ENCODE measurements at places on chromosomes 5 and 9. TPM values are rescaled to one million over a fixed set of nuclear protein-coding genes. Genes with fewer than 3 reads are reported as not detected.

Gene RLN1
- total RNA-seq = 0.44 TPM

- peak; percentile 56 for DNase-seq
Observed at GRCh38 chr5:39714036-39714698, 289.4 kb upstream of the DAB2 start.

- no peak for DNase-seq
Observed at GRCh38 chr9:2180154-2180553, 165.0 kb downstream of the SMARCA2 start.

GRCh38 chr9:16664211-16664610 is 206.3 kb downstream of the BNC2 start:
- no peak for DNase-seq

Gene PCDHGB2
- 1.00 TPM for total RNA-seq

GRCh38 chr5:125528881-125529280 is 782.4 kb upstream of the ZNF608 start:
- no peak for DNase-seq

DNA sequence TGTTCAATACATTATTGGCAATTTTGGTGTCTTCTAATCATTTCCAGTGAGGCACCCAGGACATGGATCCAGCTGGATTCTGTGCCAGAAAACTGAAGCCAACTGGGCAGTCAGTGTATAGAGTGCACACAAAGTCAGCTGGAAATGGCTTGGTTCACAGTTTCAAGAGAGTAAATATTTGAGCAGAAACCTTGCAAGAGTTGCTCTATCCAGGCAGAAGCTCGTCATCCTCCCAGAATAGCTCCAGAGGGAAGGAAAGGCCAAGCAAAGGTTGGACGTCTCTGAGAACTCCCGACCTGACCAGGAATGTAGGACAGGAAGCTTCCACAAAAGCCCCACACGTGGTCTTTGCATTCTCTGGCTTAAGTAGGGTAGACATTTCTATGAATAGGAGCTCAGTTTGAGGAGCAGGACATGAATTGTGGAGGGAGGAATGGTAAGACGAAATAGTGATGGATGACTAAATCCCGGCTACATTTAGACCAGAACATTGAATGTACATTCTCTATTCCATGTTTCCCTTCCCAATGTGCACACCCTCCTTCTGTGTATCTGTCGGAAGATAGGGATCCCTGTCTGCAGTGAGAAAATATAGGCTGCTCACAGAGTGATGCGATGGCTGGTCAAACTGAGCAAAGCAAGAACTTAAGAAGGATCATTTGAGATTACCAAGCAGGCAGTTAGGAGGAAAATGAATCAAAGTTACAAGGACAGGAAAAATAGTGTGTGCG is 72.7 kb upstream of the FCN2 start:
- DNase-seq = no peak

GRCh38 chr9:20568400-20568799 is 53.9 kb downstream of the MLLT3 start:
- no peak for DNase-seq

Gene ZNF454
- total RNA-seq = not detected

DNA sequence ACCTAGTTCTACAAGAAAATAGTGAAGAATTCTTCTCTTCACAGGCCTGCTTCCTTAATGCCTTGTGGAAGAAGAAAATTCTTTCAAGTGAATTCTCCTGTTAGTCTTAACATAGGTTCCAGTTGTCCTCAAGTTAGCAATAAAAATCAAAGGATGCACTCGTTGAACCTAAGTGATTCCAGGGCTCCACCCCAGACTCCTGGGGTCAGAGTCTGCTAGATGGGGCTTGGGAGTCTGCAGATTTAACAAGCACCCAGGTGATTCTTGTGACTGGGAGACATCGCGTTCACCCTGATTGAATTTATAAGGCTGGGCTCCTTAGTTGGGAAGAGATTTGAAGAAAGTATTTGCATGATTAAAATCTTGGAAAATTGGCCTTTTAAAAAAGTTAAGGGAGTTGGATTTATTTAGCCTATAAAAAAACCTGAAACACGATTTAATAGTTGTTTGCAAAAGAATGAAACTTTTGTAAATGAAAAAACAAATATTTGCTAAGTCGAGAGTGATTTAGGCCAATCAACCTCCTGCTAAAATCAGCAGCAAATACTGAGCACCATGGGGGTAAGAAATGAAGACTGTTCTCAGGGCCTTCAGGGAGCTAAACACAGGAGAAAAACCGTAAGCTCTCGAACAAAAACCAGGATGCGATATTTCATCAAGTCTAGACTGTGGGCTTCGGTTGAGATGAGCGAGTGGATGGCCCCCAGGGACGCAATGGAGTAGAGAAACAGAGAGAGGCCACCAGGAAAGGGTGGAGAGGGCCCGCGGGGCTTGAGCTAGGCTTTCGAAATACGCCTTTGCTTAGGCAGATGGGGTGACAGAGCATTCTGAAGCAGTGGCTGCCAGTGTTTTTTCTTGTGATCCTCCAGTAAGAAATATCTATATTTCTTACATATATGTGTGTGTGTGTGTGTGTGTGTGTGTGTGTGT is 86.9 kb upstream of the TTC23L start:
- DNase-seq = no peak
